Spinal cord (tissue), 10 donors: ENCODE measurements at places on chromosomes 12 and 14. TPM values are rescaled to one million over a fixed set of nuclear protein-coding genes. Genes with fewer than 3 reads are reported as not detected.

The MYF6 gene
- total RNA-seq: 0.61 TPM

The OR6C2 gene
- not detected for total RNA-seq

The PLEKHA5 gene
- total RNA-seq: 52.6 TPM

The TSHR gene
- 6.5 TPM for total RNA-seq

The PPP2R5E gene
- total RNA-seq: 41.4 TPM

The P2RX2 gene
- 0.30 TPM for total RNA-seq

The CNTN1 gene
- 278 TPM for total RNA-seq

GRCh38 chr12:113097716-113098440 lies 37.7 kb downstream of the RASAL1 start:
- H3K27me3 ChIP-seq: no peaks in the 10 kb centered on the region
- no peak overlapping the region for H3K4me3 ChIP-seq
- DNase-seq: peak; percentile 98
- peaks cover 48% of the 10 kb centered on the region for H3K36me3 ChIP-seq

GRCh38 chr12:57993030-57993429 lies 51.7 kb downstream of the ATP23 start:
- no peaks in the 10 kb centered on the region for H3K27me3 ChIP-seq
- no peak overlapping the region for H3K4me3 ChIP-seq
- no peaks in the 10 kb centered on the region for H3K4me1 ChIP-seq
- H3K27ac ChIP-seq: no peak overlapping the region
- DNase-seq: peak; percentile 17

DNA sequence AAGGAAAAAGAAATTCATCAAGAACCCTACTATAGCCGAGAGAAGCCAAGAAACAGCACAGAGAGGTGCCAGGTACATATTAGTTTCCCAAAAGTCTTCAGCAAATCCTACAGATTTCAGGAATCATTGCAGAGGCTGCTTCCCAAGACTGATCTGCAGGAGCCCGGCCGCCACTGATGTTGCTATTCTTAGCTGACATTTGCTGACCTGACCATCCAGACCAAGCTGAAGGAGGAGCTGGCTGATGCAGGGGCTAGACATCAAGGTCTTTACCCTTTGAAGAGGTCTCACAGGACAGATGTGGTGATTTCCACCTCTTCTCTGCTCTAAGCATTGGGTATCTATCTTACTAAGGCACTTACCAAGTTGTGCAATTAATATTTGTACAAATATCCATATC lies 444.8 kb upstream of the SOX5 start:
- DNase-seq: no peak
- no peaks in the 10 kb centered on the region for H3K27me3 ChIP-seq
- H3K4me3 ChIP-seq: no peak overlapping the region
- no peaks in the 10 kb centered on the region for H3K36me3 ChIP-seq
- no peak overlapping the region for H3K27ac ChIP-seq

GRCh38 chr12:75862692-75863471 lies 168.7 kb downstream of the PHLDA1 start:
- no peak overlapping the region for H3K4me3 ChIP-seq
- H3K27ac ChIP-seq: no peak overlapping the region
- no peaks in the 10 kb centered on the region for H3K36me3 ChIP-seq
- DNase-seq: no peak
- no peaks in the 10 kb centered on the region for H3K27me3 ChIP-seq

GRCh38 chr12:117036046-117036445 lies 63.2 kb downstream of the TESC start:
- peaks cover 42% of the 10 kb centered on the region for H3K4me1 ChIP-seq
- no peak overlapping the region for H3K27ac ChIP-seq
- H3K27me3 ChIP-seq: no peaks in the 10 kb centered on the region
- H3K36me3 ChIP-seq: no peaks in the 10 kb centered on the region

GRCh38 chr12:104683831-104684503 lies 227.2 kb downstream of the CHST11 start:
- no peak overlapping the region for H3K4me3 ChIP-seq
- no peaks in the 10 kb centered on the region for H3K36me3 ChIP-seq
- no peak overlapping the region for H3K27ac ChIP-seq
- no peak for DNase-seq

DNA sequence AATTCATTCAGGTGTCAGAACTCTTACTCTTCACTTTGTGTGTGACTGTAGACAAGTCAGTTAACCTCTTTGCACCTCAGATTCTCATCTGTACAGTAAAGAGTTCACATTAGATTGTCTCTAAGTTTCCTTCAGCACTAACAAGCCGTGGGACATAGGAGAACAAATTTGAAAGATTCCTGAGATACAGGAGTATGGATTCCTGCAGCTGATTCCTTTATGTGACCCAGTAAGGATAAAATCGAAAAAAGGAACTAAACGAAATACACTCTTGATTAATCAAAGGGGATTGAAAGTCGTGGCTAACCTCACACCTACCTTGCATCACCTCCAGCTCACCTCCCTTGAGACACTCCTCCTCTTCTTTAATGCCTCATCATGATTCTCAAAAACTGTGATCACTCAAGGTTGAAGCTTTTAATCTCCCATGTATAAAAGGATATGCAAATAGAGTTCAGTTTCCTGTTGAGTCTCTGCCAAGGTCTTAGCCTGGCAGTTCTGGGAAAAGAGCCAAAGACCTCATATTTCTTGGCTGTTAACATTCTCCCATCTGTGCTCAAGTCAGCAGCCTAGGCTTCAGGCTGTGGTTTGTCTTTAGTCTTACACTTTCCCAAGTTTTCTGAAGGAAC lies 156.6 kb downstream of the DAD1 start:
- H3K4me1 ChIP-seq: peaks cover 7% of the 10 kb centered on the region
- H3K27me3 ChIP-seq: no peaks in the 10 kb centered on the region
- H3K4me3 ChIP-seq: no peak overlapping the region

DNA sequence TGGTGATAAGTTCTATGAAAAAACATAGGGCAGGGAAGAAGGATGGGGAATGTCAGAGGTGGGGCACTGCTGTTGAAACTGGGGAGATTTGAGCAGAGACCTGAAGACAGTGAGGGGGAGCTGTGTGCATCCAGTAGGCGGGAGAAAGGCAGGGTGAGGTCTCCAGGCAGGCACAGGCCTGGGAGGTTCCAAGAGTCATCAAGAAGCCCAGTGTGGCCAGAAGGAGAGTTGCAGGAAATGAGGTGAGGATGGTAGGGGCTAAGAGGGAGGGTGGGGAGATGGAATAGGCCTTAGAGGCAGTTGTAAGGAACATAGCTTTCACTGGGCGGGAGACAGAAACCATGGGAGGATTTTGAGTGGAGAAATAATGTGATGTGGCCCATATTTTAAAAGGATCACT lies 341.8 kb downstream of the GLT1D1 start:
- H3K4me3 ChIP-seq: no peak overlapping the region
- no peaks in the 10 kb centered on the region for H3K27me3 ChIP-seq
- H3K4me1 ChIP-seq: no peaks in the 10 kb centered on the region
- no peak for DNase-seq
- H3K27ac ChIP-seq: no peak overlapping the region

GRCh38 chr12:68069275-68069674 lies 80.0 kb downstream of the IFNG-AS1 start:
- DNase-seq: no peak
- H3K4me3 ChIP-seq: no peak overlapping the region
- H3K27ac ChIP-seq: no peak overlapping the region
- no peaks in the 10 kb centered on the region for H3K27me3 ChIP-seq
- no peaks in the 10 kb centered on the region for H3K36me3 ChIP-seq

- peaks cover 15% of the 10 kb centered on the region for H3K27me3 ChIP-seq
- H3K4me3 ChIP-seq: peak overlapping the region; percentile 74
- H3K36me3 ChIP-seq: no peaks in the 10 kb centered on the region
- peak; percentile 59 for DNase-seq
- peaks cover 9% of the 10 kb centered on the region for H3K4me1 ChIP-seq
- H3K27ac ChIP-seq: peak overlapping the region; percentile 54
Measured at GRCh38 chr12:24948420-24948756, 513 bp downstream of the BCAT1 start.

- H3K36me3 ChIP-seq: peaks cover 88% of the 10 kb centered on the region
- no peak for DNase-seq
- no peaks in the 10 kb centered on the region for H3K27me3 ChIP-seq
- no peak overlapping the region for H3K4me3 ChIP-seq
- H3K4me1 ChIP-seq: peaks cover 3% of the 10 kb centered on the region
Measured at GRCh38 chr12:132639956-132640520, 21.5 kb downstream of the P2RX2 start.

GRCh38 chr12:106580671-106581508 lies 1.9 kb upstream of the RFX4 start:
- H3K4me3 ChIP-seq: peak overlapping the region; percentile 37
- H3K27me3 ChIP-seq: peaks cover 63% of the 10 kb centered on the region
- peaks cover 5% of the 10 kb centered on the region for H3K36me3 ChIP-seq
- peak; percentile 49 for DNase-seq

DNA sequence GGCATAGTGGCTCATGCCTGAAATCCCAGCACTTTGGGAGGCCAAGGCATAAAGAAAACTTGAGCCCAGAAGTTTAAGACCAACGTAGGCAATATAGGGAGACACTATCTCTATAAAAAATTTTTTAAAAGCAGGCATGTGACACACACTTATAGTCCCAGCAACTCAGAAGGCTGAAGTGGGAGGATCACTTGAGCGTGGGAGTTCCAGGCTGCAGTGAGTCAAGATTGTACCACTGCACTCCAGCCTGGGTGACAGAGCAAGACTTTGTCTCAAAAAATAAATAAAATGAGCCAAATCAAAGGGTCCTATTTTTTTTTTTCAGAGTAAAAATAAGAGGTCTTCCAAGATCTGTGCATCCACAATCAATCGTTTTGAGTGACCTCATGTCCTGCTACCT lies 237.6 kb downstream of the SLC16A7 start:
- H3K27ac ChIP-seq: no peak overlapping the region
- no peaks in the 10 kb centered on the region for H3K27me3 ChIP-seq
- no peak for DNase-seq
